ENCODE measurements at places on chromosomes 1 and 21.

GRCh38 chr1:23816906-23817305 is 8.3 kb downstream of the HMGCL start:
- DNase-seq = no peak

DNA sequence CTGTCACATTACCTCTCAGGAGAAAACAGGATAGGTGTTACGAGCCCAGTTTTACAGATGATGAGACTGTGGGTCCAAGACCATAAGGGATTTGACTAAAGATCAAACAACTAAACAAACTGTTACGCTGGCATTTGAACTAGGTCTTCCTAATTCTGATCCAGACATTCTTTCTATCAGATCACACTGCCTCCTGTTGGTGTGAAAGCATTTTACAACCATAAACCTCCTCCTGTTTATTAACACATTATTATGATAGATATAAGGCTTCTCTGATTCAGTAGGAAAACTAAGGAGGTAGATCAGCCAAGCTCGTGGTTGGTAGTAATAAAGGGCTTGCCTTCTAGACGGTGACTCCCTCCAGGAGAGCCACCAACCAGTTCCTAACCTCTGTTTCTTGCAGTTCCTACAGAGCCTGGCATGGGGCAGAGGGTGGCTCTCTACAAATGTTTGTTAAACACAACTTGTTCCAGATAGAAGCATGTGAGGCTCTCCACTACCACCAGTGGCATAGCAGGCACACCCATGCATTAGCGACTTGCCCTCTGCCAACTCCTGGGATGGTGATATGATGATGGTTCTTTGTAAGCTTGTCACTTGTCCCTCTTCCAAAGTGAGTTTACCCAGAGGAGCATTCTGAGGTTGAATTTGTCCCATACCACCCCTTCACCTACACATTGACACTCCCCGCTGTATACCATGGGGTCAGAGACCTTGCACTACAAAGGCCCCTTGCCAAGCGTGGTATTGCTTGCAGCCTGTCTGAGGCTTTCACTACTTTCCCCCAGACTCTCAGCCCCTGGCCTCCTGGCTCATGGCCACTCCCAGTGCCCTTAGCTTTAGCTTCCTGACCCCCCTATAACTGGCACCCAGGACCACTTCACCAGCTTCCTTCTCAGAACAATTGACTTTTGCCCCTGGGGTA is 96.4 kb upstream of the HOOK1 start:
- DNase-seq = no peak

DNA sequence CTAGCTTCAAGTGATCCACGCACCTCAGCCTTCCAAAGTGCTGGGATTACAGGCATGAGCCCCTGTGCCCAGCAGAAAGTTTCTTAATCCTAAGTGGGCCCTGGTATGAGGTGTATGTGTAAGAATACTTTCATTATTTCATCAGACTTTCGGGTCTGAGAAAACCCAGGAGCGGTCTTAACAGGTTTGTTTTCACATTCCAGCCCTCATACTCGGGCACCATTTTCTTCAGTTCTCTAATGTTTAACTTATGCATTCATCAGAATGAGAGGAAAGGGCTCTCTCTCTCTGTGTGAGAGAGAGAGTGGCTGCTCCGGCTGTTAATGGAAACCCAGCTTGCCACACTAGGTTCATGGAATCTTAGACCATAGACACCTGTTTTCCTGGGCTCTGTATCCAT is 4.2 kb upstream of the PADI1 start:
- no peak for DNase-seq

- DNase-seq = no peak
Measured at GRCh38 chr1:225745273-225745672, 32.4 kb upstream of the SRP9 start.

- DNase-seq = no peak
Measured at GRCh38 chr1:29675481-29676263, 439.4 kb downstream of the PTPRU start.

GRCh38 chr1:20682571-20683236 is 21.5 kb upstream of the DDOST start:
- no peak for DNase-seq

DNA sequence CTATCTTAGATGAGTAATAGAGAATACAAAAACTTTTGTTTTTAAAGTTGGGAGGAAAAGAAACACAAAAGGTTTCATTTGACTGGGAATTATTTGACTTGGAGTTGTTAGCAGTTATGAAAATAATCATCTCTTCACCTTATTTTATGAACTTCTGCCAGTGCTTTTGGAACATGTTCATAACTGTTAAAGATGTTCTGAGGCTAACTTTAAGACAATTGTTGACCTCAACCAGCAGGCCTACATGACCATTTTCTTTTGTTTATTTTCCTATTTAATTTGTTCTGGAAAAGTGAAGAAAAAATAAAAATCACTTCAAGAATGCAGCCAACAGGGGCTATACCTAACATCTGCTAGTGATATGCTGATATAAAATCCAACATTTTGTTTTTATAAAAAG is 37.4 kb downstream of the JAM2 start:
- DNase-seq = no peak

GRCh38 chr1:22685591-22686059 is 25.0 kb upstream of the EPHB2 start:
- DNase-seq = no peak

- no peak for DNase-seq
Measured at GRCh38 chr1:154158307-154159125, 3.6 kb upstream of the NUP210L start.

DNA sequence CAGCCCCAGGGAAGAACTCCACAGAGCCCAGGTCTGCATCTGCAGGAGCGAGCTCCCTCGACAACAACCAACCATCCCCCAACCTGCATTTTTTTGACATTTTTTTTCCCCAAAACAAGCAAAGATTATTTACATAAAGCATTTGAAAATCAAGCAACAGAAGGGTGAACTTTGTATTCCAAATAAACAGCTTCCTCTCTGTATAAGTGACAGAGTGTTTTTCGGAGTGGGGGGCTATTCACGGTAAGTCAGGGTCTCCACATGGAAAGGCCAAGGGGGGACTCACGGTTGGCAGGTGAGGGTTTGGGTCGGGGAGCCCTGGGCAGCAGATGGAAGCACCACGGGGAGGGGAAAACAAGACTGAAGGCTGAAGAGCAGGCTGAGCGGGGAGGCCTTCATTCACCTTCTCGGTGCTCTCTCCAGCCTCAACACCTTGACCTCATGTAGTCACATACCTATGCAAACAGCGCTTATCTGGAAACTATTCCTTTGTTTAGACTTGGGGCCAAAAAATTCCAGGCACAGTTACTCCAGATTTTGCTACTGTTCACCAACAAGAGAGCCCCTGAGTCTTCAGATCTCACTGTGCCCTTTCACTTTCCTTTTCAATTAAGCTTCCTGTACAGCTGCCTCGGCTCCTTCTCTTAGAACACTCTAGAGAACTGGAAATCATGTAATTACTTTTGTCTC is 27.6 kb downstream of the C2CD2 start:
- DNase-seq = no peak

DNA sequence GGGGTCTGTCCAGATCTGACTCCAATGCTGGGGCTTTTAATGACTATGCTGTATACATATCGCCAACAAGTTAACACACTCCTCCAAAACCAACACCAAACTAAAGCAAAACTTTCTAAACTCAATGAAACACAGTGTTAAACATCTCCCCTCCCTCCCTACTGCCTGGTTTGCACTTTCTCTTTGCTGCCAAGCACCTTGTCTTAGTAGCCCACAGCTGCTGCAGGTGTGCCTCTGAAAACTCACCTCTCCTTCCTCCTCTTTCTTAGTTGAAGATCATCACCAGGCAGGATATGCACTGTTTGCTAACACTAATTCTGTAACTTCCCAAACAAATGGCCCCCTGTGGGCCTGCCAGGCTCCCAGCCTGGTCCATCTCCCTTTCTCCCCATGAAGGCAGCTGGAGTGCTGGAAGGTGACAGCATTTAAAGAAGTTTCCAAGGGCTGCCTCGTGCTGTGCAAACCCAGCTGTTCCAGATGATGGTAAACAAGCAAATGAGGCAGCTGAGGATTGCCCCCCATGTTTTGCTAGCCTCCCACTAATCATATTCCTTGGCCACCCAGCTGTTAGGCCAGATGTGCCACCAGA is 213.7 kb downstream of the ASTN1 start:
- no peak for DNase-seq
